8988T (cell line): ENCODE measurements at places on chromosomes 3 and 15.
A peak's percentile ranks its signal among the peaks of the same experiment; 100 is the strongest.

DNA sequence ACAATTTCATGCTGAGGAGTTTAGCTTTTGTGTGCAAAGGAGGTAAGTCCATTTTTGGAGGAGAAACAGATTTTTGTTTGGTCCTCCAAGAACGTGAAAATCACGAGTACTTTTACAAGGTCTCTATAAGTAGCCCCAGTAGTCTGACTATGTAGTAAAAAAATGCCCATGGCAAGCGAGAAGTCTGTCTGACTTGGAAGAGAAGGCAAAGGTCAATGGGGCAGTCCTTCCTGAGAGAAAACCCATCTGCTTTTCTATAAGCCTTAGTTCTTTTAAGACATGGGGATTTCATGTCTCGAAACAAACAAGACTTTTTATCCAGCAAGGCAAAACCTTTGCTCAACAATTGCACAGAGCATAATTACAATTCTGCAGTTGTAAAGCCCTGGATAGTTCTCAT is 183.2 kb downstream of the GAP43 start:
- no peak for DNase-seq

DNA sequence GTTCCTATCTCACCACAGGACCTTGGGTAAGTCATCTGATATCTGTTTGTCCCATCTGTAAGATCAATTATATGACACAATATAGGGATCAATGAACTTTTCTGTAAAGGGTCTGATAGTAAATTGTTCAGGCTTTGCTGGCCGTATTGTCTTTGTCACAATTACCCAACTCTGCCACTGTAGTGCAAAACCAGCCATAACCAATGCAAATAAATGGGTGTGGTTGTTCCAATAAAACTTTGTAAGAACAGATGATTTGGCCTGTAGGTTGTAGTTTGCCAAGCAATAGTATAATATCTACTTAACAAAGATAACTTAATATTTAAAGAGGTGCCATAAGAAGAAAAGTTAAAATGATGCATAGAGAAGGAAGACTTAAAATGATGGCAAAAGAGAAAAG is 210.8 kb downstream of the VPS13C start:
- no peak for DNase-seq

- DNase-seq = no peak
Measured at GRCh38 chr3:188271226-188271914, 117.4 kb downstream of the LPP start.

GRCh38 chr15:26518885-26519284 is 254.0 kb downstream of the GABRB3 start:
- no peak for DNase-seq

DNA sequence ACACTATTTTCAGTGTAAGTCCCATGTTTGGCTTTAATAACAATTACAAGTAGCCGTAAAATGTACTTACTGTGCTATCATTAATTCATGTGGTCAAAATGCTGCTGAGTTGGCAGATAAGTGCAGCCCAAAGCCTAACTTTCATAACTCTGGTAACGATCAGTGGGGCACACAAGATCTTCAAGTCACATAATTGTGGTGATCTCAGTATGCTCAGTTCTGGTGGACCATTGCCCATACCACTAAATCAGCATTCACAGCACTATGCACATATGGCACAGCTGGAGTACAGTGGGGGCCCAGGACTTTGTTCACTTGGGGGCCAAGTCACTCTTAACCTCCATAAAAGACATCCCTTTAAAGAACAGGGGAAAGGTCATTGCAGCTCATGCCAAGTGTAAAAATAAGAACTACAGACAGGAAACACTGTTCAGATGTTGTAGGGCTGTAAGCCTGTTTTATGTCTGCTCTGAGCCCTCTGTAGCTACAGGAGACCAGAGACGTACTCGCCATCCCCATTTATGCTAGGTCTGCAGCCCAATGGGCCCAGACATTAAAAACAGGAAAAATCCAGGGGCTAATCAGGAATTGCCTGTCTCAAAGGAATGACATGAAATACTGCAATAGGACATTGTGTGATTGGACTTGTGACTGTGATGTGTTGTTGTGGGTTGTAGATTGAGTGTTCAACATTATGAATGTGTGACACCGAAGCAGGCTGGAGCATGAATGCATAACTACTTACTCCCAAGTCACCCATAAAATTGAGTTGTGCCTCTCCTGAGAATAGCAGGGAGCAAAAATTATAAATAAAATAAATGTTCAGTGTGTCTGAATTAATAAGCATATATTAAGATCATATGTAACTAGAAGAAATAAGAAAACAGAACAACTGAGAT is 282.5 kb upstream of the EPHA3 start:
- DNase-seq = no peak

DNA sequence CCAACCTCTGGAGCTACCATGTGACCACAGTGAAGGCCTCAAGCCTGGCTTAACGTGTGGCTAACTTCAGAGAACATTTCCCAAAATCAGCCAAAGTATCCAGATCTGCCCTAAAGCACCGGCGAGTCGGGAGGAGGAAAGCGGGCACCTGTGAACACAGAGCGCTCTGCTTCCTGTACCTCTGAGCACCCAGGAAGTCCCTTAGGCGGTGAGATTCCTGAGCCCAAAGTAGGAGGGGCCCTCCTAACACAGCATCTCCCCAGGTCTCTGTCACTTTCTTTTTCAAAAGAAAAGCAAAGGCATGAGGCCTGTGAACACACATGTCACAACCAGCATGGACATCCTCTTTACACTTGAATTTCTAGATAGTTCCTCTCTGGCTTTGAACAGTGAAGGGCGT is 944 bp upstream of the EIF4E3 start:
- DNase-seq = peak; percentile 17

GRCh38 chr15:90860942-90861675 is 7.3 kb upstream of the FURIN start:
- no peak for DNase-seq

- no peak for DNase-seq
Measured at GRCh38 chr15:87167706-87168105, 1088.0 kb downstream of the AGBL1 start.

DNA sequence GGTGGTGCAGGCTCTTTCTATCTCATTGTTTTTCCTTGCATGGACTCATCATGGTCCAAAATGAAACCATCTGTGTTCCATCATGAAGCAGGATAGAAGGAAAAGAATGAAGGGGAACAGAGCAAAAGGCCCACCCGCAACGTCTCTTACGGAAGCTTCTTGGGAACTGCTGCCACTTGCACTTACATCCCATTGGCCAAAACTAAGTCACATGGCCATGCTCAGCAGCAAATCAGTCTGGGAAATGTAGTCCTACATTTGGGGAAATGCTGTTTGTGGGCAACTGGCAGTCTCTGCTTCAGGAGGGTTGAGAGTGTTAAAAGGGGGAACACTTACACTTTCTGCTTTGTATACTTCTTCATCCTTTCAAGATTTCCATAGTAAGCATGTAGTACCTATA is 191.6 kb downstream of the SV2B start:
- no peak for DNase-seq

- DNase-seq = no peak
Measured at GRCh38 chr15:97501291-97501690, 459.2 kb upstream of the ARRDC4 start.

DNA sequence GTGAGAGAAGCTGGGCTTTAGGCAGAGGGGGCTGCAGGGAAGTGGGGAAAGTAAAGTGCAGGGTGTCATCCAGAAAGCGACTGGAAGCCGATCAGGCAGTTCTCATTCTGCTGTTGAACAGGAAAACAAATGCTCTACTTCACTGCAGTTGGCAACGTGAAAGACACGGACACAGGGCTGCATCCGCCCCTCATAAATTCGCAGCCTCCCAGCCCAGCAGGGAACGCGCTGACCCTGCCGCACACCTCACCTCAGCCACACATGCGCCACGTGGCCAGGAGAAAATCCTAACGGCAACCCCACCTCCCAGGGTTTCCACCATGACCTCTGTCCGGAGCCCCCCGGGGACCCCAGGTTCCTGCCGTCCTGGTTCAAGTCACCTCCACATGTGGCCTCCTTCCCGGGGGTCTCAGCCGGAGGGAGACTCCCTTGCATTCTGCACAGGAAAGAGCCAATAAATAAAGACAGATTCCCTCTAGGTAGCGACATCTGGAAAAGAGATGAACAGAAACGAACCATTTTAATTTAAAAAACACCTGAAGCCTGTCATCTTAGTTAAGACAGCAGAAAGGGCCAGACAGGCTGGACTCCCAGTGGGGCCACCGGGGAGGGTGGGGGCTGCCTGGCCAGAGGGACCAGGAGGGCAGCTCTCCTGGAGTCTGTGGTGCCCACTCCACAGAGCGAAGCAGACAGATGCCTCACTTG is 118.7 kb downstream of the TMEM266 start:
- DNase-seq = no peak

DNA sequence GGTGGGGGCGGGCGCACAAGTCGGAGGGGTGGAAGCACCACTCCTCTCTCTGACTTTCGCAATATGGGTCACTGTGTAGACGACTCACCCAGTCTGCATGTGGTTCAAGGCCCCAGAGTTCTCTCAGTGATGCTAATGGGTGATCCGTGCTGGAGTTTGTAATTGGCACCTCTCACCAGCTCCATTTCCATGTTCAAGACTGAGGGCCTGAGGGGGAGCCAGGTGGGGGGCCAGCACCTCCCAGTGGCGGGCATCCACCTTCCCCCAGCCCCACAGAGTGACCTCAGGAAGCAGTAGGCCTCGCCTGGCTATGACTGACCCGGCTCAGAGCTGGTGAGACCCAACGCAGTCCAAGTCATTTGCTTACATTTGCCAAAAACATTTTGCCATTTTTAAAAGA is 230.0 kb upstream of the ST8SIA2 start:
- DNase-seq = no peak

DNA sequence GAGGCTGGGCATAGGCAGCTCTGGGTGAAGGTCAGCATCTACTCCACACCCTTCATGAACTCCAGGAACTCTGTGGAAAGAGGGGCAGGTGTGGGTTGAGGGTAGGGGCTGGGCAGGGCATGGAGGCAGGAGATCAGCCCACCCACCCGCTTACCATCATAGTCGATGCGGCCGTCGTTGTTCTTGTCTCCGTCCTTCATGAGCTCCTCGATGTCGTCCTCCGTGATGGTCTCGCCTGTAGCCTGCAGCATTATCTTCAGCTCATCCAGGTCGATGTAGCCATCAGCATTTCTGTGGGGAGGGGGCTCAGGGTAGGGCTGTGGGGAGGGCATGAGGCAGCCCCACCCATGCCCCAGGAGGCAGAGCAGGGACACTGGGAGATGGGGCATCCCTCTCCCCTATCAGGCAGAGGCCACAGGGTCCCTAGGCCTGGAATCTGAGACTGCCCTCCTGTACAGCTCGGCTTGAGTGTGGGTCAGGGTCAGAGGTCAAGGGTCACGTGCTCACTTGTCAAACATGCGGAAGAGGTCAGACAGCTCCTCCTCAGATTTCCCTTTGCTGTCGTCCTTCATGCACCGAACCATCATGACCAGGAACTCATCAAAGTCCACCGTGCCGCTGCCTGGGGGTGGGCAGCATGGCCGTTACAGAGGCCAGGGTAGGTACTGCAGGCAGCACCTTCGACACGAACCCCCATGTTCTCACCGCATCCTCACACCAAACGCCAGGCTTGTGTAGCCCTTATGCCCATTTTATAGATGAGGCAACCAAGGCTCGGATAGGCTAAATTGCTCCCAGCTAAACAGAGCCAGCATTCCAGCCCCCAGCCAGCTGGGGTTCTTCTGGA is 2.4 kb downstream of the TNNC1 start:
- DNase-seq = no peak

- no peak for DNase-seq
Measured at GRCh38 chr3:85821130-85821756, 862.5 kb downstream of the CADM2 start.

DNA sequence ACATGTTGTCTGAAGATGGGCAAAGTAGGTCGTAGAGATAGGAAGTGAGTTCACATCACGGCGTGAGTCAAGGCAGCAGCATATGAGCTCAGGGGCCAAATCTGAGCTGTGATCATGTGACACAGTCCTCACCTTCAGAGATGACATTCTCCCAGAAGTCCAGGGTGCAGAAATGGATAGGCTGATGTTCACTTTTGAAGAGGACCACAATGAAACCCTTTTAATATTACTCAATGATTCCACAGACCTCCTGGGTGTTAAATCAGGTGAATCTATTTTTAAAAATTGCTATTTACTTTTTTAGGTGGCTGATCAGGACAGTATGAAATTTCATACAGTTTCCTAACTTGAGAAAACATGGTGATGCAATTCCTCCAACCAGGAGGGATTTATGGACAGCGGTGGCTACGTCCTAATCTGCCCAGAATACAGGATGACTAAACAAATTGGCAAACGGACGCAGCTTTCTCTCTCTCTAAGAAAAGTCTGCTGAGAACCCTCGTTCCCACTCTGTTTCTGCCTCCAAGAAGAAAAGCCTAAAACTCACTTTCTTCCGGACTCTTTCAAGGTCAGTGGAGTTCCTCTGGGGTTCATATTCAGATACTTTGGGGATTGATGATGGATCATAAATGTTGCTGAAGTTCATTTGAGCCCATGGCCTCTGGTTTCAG is 34.4 kb downstream of the B3GNT5 start:
- DNase-seq = no peak

GRCh38 chr3:458653-459310 is 262.2 kb downstream of the CHL1 start:
- DNase-seq = no peak

DNA sequence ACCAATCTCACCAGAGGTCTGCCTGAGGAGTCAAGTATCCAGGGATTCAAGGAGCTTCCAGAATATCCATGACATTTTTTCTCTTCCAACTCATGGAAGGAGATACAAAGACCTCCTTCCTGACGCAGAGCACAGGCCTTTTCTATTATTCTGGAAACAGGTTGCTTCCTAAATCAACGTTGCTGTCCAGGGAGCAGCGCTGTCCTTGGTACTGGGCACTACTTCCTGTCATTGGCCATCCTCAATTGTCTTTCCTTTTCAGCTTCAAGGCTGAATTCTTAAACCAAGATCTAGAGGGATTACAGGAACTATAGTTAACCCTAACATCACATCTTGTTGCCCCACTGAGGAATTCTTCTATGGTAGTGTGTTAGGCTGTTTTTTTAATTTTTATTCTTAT is 50.4 kb upstream of the TBC1D21 start:
- DNase-seq = no peak
